H54 (cell line): ENCODE measurements at places on chromosomes 2 and 18.
A peak's percentile ranks its signal among the peaks of the same experiment; 100 is the strongest.

- peak; percentile 3 for DNase-seq
Observed at GRCh38 chr2:52934323-52934898, 833.2 kb upstream of the CHAC2 start.

DNA sequence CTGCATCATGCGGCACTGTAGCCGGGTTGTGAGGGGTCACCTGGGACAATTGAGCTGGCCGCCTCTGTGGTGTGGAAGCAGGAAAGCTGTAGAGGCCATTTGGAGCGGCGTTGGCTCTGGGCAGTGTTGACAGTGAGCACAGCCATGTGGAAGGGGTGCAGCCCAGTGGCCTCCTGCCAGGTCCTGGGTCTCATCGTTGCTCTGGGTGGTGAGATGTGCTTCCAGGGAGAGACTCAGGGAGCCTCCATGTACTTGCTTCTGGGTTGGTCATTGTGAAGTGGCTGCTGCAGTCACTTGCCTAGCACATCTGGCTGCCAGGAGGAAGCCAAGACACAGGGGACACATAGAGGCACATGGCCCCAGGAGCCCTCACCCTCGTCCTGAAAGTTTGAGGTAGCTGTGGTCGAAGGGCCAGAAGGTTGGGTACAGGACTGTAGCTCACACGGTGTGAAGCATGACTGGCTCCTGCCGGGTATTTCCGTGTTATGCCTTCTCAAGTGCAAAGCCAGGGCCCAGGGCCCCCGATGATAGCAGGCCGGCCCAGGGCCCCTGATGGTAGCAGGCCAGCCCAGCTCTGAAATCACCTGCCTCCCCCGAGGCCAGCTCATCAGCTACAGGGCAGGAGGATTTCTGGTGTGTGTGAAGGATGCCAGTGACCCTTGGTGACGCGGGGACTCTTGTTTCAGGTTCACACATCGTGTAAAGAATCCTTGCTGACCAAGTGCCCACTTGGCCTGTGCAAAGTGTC, 82.6 kb downstream of the DGKD start:
- no peak for DNase-seq

DNA sequence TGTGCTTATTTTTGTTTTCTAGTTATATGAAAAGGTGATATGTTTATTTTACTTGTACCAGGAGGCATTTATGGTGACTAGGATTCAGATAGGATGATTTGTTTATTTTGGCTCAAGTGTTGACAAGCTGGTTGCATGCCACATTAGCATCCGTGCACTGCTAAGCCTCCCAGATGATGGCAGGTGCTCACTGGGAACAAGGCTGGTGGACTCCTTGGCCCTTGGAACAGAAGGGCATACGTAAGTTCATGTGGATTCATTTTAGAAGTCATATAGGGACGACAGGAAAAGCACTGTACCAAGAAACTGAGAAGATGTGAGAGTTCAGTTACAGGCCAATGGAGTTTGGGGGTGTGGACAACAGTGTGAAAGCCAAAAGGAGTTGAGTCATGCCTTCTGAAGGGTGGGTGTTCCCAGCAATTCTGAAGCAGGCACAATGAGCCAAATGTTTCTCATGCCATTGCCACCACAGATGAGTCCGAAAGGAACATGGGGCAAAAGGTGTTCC, 166.2 kb downstream of the PHLPP1 start:
- DNase-seq: peak; percentile 47

DNA sequence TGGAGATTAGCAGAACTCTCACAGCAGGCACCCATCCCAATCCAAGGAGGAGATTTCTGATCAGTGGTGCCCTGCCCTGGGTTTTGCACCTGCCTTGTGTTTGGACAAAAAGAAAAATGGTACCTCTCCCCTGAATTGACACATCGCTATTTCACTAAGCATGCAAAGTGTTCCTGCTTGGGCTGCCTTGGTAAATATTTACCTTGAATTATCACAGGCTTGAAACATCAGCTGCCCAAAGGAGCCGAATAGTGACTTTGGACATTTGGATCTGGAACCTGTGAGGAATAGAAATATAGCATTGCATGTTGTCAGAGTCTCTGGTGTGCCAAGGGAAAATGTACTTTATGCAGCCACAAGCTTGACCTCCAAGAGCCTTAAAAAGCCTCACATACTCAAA, 926.4 kb upstream of the FANCL start:
- no peak for DNase-seq

GRCh38 chr2:47264143-47264542, 109.0 kb upstream of the STPG4 start:
- no peak for DNase-seq

DNA sequence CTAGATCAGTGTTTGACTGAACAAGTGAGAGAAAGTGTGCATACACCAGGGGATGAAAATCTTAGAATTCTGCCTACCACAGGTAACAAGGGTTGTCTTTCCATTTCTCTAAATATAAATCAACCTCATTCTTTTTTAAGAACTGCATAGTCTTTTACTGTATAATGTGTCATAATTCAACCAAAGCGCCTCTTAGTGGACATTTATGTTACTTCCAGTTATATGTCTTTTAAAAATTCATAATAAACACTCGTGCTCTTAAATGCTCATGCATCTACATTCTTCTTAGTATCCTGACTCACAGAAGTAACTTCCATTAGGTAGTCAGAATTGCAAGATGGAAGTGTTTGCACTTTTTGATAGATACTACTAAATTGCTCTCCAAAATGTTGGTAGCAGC, 76.2 kb downstream of the CHRNA1 start:
- no peak for DNase-seq

GRCh38 chr2:99726691-99727090, 236.9 kb upstream of the REV1 start:
- no peak for DNase-seq

- no peak for DNase-seq
Observed at GRCh38 chr18:44725300-44726058, 44.8 kb downstream of the SETBP1 start.

GRCh38 chr2:219444566-219445091, 10.0 kb downstream of the SPEG start:
- no peak for DNase-seq

- DNase-seq: no peak
Observed at GRCh38 chr18:57982372-57983021, 61.5 kb upstream of the NEDD4L start.

DNA sequence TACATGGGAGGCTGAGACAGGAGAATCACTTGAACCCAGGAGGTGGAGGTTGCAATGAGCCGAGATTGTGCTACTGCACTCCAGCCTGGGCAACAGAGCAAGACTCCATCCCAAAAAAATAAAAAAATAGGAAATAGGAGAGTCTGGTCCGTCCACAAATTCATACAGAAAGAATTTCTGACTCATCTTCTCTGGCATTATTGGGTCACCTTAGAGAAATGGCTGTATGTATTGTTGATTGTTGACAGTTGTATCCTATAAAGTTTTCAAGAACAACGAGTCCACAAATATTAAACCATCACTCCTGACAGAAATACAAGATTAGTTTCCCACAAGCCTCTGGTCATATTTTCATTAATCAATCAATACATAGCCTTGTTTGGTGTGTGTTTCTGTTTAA, 20.4 kb downstream of the RBM43 start:
- DNase-seq: no peak

- no peak for DNase-seq
Observed at GRCh38 chr2:162369551-162369950, 25.6 kb downstream of the GCA start.

GRCh38 chr2:150255528-150255927, 231.9 kb downstream of the RND3 start:
- DNase-seq: no peak

DNA sequence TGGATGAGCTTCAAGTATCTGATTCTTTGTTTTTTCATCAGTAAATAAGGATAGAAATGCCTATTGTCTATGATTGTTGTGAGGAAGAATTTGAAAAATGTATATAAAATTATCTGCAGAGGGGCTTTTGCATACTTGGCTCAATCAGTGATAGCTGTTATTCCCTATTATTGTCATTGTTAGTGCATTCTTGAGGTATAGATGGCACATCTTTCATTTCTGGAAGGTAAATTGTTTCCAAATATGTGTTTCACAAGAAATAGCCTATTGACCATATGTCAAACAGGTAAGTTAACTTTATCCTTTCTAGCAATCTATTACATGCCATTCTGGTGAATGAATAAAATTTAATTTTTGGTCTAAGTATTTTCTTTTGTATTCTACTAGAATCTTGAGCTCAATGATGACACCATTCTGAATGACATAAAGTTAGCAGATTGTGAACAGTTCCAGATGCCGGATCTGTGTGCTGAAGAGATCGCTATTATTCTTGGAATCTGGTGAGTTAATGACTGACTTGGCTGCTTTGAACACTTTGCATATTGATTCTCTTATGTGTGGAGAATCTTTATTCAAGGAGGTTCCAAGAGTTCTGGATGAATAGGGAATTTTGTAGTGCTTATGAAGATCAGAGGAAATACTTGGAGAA, 44.2 kb downstream of the TTC27 start:
- DNase-seq: no peak
